Activated CD8-positive, alpha-beta T cell treated with anti-CD3 and anti-CD28 coated beads for 36 hours (primary cell): ENCODE measurements at places on chromosomes 6 and 20.
A peak's percentile ranks its signal among the peaks of the same experiment; 100 is the strongest.

- DNase-seq, result no peak
Observed at GRCh38 chr6:72689107-72689954, 67.5 kb downstream of the KCNQ5 start.

GRCh38 chr20:59151820-59152219 lies 11.8 kb upstream of the ZNF831 start:
- DNase-seq, result peak; percentile 79

GRCh38 chr6:10276106-10276505 lies 138.8 kb downstream of the TFAP2A start:
- no peak for DNase-seq

- no peak for DNase-seq
Observed at GRCh38 chr6:125073071-125073470, 80.5 kb upstream of the TPD52L1 start.

- peak; percentile 87 for DNase-seq
Observed at GRCh38 chr6:35583893-35584688, 71.4 kb upstream of the TULP1 start.

- DNase-seq, result no peak
Observed at GRCh38 chr20:40168981-40169620, 519.9 kb downstream of the MAFB start.

DNA sequence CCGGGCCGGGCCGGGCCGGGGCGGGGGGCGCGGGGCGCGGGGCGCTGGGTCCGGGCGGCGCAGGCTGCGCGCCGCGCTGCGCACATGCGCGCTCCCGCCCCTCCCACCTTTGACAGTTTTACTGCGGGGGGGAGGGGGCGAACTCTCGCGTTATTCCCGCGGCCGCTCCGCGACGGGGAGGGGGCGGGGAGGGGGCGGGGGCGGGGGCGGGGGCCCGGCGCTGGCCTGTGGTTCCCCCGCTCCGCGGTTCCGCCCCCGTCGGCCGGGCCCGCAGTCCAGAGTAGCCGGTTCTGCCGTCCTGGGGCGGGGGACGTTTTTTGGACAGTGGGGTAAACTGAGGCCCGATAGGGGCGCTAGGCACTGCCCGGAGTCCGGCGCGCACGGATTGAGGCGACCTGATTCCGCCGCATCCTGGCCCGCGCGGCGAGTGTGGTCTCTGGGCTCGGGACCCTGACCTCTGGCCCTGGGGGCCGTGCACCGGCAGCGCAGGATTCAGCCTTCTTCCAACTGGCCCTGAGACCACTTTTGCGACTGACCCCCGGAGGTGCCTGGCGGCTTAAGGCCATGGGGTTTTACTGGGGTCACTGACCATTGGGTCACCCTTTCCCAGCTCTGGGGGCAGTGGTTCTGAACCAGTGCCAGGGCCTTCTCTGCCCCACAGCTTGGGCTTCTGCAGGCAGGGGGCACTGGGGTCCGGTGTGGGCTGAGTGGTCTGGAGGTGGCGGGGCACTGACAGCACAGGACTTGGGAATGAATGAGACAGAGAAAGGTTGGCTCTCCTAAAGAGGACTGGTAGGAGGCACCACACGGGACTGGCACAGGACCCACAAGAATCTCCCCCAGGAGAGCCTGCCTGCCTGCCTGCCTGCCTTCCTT lies at the start of gene ZNF512B:
Gene ZNF512B (minus strand): TSS at position 93 of the 876 bp plus-strand sequence. CDS start 1,980 bp downstream, outside the sequence.
- DNase-seq, result peak; percentile 57

- no peak for DNase-seq
Observed at GRCh38 chr6:168388641-168389633, 52.0 kb upstream of the SMOC2 start.

- no peak for DNase-seq
Observed at GRCh38 chr6:1383729-1384548, 5.4 kb upstream of the FOXF2 start.

DNA sequence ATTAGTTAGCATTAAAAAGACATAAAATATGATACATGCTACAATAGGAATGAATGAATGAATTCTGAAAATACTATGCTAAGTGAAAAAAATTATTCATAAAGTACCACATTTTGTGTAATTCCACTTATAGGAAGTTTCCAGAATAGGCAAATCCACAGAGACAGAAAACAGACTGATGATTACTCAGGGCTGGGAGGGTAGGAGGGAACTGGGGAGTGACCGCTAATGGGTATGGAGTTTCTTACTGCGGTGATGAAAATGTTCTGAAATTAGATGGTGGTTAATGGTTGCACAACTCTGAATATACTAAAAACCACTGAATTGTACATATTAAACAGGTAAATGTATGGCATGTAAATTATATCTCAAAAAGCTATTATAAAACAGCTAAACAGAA lies 22.6 kb downstream of the FERMT1 start:
- DNase-seq, result no peak

DNA sequence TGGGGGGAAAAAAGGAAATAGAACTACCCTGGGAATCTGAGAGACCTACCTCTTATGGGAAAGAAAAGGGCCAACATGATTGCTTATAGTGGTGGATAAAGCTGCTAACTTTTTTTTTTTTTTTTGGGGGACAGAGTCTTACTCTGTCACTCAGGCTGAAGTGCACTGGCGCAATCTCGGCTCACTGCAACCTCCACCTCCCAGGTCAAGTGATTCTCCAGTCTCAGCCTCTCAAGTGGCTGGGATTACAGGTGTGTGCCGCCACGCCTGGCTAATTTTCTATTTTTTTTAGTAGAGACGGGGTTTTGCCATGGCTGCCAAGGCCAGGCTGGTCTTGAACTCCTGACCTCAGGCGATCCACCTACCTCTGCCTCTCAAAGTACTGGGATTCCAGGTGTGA lies 39.5 kb upstream of the TBC1D22B start:
- DNase-seq, result no peak

DNA sequence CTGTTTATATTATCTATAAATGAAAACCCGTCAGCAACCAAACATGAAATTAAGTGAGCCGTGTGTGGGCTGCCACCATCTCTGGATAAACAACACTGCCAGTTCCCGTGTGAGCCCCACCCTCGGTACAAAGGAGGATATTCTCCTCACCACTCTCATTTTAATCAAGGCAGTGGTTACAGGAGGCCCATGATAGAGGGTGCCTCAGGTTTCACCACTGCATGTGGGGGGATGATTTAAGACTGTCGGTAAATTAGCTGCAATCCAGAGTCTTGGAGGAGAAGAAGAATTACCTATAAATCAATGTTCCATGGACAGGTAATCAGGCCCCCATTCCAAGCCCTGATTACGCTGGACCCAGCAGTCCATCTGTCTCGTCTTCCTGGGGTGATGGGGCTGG lies 361.6 kb upstream of the SULF2 start:
- DNase-seq, result no peak

DNA sequence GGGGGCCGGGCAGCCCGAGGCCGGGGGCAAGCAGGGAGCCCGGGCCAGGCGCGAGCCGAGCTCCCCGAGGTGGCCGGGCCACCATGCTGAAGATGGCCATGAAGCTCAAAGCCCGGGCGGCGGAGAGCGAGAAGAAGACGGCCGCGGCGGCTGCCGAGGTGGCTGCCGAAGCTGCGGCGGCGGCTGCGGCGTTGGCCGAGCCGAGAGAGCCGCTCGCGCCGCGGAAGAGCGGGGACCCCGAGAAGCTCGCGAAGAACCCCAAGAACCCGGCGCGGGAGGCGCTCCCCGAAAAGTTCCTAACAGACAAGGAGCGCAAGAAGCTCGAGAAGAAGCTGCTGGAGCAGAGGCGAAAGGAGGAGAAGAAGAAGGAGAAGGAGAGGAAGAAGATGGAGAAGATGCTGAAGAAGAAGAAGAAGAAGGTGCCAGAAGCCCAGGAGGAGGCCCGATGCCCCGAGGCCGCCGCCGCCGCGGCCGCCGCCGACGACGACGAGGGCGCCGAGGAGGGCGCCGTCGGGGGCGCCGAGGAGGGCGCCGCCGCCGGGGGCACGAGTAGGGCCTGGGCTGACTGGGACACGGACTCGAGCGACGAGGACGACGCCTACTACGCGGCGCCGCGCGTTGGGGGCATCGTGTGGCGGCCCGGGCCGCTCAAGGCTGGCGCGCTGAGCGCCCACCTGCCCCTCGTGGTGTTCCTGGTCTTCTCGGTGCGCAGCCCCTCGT lies 37.4 kb downstream of the GNAS start:
- DNase-seq, result no peak

GRCh38 chr6:10316373-10316721 lies 98.5 kb downstream of the TFAP2A start:
- no peak for DNase-seq
